Chondrocyte (in vitro differentiated cells): ENCODE measurements at places on chromosomes 2 and 18. TPM values are rescaled to one million over a fixed set of nuclear protein-coding genes. Genes with fewer than 3 reads are reported as not detected.

The DLX1 gene
- total RNA-seq: 6.7 to 34.2 TPM (median 7.1 TPM) in 3 replicates

The ALKAL2 gene
- 150 to 164 TPM (median 154 TPM) in 3 replicates for total RNA-seq

The LBX2 gene
- total RNA-seq: 0.90 to 2.3 TPM (median 1.3 TPM) in 3 replicates

- DNase-seq: no peak
- H3K27ac ChIP-seq: no peak overlapping the region
- no peaks in the 10 kb centered on the region for H3K36me3 ChIP-seq
Observed at GRCh38 chr18:51622702-51623101, 425.2 kb upstream of the MEX3C start.

DNA sequence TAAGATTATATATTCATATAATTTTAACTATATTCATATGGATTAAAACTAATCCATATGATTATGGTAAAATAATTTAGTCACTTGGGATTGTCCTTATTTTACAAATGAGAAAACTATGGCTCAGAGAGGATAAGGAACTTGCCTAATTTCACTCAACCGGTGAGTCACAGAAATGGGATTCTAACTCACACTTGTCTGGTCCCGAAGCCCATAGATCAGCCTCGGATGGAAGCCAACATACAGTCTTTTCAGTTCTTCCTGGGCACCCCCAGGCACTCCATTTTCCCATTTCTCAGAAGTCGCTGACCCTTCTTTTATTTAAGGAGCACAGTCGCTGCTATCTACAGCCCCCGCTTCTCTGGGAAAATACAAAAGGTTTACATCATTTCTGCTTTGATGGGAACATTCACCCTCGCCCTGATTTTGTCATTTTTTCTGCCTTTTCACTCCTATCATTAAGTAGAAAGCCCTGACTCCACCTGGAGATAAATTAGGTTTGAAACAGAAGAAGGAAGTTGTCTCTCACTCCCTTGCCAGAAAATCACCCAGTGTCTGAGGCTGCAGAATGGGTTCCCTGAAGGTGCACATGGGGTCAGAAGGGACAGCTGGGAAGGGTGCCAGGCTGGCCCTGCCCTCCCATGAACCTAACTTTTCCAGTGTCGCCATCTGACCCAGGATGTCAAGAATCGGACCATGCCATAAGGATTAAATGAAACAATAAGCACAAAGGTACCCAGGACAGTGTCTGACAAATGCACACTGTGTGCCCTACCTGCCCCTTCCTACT is 36.6 kb downstream of the CYP1B1 start:
- no peak overlapping the region for H3K4me3 ChIP-seq
- H3K27ac ChIP-seq: no peak overlapping the region
- H3K4me1 ChIP-seq: peaks cover 16% of the 10 kb centered on the region
- peaks cover 9% of the 10 kb centered on the region for H3K27me3 ChIP-seq
- no peak for DNase-seq

DNA sequence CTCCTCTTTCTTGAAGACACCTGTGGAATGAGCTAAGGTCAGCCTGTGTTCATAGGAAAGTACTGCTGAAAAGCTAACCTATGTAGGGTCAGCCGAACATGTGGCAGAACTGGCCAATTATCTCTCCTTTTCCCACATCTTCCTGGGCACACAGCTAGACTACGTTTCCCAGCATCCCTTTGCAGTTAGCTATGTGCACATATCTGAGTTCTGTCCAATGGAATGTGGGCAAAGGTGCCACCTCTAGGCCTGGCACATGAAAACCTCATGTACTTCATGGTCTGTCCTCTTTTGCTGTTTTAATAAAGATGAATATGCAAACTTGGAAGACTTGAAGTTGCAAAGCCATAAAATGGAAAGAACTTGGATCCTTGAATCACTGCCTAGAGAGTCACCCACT is 352.6 kb downstream of the TNS1 start:
- no peak for DNase-seq
- no peaks in the 10 kb centered on the region for H3K27me3 ChIP-seq
- no peak overlapping the region for H3K27ac ChIP-seq
- no peak overlapping the region for H3K4me3 ChIP-seq

- no peaks in the 10 kb centered on the region for H3K36me3 ChIP-seq
- peaks cover 68% of the 10 kb centered on the region for H3K4me1 ChIP-seq
- no peak for DNase-seq
- no peaks in the 10 kb centered on the region for H3K27me3 ChIP-seq
- H3K4me3 ChIP-seq: peak overlapping the region; percentile 39
Observed at GRCh38 chr2:237432484-237433092, 18.6 kb upstream of the COL6A3 start.

DNA sequence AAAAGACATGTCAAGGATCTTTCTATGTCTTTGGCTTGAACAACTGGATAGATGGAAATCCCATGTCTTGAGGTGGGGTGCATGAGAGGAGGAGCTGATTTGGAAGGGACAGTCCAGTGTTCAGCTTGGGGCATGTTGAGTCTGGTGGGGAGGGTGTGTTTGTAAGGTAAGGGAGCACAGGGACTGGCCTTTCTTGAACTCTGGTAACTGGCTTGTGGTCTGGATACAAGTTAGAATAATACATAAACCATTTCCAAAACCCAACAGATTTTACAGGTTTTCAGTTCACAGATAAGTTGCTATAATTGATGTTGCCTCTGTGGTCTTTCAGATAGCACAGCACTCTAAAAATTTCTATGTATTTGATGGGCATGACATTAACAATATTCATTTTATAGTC is 24.2 kb downstream of the RHBDD1 start:
- no peak overlapping the region for H3K27ac ChIP-seq
- no peak overlapping the region for H3K4me3 ChIP-seq
- no peak for DNase-seq
- peaks cover 4% of the 10 kb centered on the region for H3K4me1 ChIP-seq
- H3K36me3 ChIP-seq: peaks cover 2% of the 10 kb centered on the region

DNA sequence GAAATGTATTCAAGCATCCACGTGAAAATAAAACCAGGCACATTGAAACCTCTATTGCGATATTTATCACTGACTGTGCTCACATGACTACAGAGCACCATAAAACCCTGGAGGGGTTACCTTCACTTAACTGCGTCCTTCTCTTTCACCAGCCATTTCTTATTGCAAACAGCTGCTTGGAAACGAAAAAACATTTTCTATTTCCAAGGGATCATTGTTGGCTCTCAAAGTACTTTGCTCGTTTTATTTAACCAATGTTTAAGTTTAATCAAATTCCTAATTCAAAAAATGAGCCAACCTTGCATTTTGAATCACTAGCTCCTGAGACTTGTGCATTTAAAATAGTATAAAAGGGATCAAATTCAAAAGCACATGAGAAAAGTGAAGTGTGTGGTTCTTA is 134.4 kb downstream of the OSR1 start:
- no peak overlapping the region for H3K4me3 ChIP-seq
- no peaks in the 10 kb centered on the region for H3K27me3 ChIP-seq
- H3K27ac ChIP-seq: no peak overlapping the region
